ENCODE measurements at places on chromosomes 12 and 14.
A peak's percentile ranks its signal among the peaks of the same experiment; 100 is the strongest.

DNA sequence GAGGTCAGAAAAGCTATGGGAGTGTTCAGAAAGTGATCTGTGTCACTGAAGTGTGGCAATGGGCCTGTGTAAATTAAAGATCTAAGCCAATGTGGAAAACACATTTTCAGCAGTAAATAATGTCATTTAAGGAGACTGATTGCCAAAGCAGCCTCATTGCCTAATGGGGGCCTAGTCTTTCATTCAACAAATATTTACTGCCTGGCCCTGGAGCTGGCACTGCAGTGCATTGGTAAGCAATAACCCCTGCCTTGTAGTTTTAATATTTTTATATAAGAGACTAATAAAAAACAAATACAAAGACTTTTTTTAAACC, 326.6 kb downstream of the BTG1 start:
- DNase-seq, result no peak

DNA sequence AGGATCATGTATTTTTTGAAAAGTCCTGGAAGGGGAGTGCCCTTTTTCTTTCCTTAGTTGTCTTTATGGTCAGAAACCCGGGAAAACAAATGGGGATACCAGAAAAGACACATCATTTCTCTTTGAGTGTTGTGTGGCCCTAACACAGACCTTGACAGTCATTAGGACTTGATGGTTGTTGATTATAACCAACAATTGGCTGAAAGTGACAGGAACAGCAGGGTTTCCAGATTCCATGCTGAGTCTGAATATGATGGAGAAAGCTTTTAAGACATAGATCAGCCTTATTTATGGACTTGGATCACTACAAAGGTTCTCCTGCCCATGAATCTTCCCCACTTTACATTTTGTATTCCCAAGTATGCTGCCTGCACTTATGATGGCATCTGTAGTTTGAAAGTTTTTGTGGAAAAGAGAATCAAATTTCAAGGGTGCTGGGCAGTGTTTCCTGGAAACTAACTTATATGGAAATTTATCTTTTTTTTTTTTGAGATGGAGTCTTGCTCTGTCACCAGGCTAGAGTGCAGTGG, 30.4 kb downstream of the POLR3B start:
- no peak for DNase-seq

DNA sequence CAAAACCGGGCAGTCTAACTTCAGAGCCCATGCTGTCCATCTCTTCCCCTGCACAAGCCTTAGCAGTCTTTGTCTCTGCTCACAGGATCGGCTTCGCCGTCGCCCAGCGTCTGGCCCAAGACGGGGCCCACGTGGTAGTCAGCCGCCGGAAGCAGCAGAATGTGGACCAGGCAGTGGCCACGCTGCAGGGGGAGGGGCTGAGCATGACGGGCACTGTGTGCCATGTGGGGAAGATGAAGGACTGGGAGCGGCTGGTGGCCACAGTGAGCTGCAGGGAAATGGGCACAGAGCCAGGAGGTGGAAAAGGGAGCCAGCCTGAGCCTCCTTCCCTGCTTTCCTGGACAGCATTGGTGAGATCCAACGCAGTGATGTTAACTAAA, 14.2 kb upstream of the CARMIL3 start:
- no peak for DNase-seq

GRCh38 chr14:103875010-103875409, 27.6 kb upstream of the PPP1R13B start:
- DNase-seq, result no peak

DNA sequence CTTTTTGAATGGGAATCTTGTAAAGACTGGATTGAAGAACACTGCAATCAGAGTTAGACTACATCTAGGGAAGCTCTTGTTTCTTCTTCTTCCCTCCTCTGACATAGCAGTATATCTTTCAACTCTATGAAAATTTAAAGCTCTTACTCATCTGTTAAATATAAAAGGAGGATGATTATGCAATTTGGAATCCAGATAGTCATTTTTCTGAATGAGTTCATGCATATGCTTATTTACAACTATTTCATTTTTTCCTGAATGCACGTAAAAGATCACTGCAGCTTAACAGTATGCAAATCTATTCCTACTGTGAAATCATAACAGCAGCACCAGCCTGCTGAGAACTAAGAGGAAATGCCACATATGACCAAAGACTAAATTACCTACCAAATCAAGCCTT, 133.5 kb upstream of the TMCC3 start:
- DNase-seq, result no peak

DNA sequence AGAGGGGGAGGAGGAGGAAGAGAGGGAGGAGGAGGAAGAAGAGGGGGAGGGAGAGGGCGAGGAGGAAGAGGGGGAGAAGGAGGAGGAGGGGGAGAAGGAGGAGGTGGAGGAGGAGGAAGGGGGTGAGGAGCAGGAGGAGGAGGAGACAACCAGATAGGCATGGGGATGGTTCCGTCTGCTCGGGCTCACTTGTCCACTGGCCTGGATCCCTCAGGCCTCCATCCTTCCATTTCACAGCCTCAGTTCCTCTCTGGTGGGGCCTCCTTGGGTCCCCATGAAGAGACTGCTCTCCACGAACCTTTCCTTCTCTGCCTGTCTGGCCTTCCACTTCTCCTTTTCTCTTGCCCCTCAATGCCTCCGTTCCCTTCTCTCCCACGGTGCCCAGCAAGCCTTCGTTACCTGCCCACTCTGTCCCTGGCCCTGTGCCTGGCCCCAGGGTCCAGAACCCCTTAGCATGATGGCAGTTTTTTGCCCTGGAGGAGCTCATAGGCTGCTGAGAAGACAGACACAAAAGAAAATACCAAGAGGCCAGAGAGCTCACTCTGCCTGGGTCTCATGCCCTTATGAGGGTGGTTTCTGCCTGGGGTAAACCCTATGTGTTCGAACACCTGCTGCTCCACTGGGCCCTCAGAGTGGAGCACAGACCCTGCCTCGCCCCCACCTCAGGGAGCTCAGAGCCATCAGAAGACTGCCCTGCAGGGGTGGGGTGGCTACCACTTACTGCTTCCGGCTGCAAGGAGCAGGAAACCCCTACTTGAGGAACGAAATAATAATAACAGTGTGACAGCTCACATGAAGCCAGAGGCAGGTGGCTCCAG, 11.7 kb upstream of the CACNA2D4 start:
- no peak for DNase-seq

GRCh38 chr14:57753821-57754220, 112.1 kb downstream of the SLC35F4 start:
- no peak for DNase-seq

GRCh38 chr14:79084861-79085260, 914.7 kb downstream of the NRXN3 start:
- DNase-seq, result no peak

DNA sequence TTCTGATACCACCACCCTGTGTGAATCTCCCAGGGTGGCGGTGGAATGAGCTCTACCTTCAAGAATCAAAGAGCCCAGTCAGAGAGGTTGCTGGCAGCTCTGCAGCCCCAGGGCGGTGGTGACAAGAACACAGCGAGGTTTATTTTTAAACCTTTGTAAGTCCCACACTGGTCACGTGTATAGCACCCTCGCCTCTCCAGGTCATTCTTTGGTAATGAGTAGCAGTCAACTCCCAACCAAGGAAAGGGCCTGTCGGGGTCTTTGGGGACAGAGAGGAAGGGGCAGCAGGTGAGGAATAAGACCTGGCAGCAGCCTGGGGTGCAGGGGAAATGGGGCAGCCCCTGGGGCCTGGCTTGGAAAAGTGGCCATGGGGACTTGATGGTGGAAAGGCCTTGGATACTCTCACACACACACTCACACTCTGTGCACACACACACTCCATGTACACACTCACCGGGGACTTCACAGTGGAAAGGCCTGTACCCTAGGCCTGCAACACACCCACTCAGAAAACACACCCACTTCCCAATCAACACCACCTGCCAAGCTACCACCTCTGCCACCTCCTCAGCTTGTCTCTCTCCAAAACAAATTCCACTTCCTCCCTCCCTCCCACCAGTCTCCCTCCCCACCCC, 178.6 kb downstream of the DPF3 start:
- no peak for DNase-seq

GRCh38 chr12:130552483-130552996, 163.6 kb downstream of the RIMBP2 start:
- peak; percentile 44 for DNase-seq

DNA sequence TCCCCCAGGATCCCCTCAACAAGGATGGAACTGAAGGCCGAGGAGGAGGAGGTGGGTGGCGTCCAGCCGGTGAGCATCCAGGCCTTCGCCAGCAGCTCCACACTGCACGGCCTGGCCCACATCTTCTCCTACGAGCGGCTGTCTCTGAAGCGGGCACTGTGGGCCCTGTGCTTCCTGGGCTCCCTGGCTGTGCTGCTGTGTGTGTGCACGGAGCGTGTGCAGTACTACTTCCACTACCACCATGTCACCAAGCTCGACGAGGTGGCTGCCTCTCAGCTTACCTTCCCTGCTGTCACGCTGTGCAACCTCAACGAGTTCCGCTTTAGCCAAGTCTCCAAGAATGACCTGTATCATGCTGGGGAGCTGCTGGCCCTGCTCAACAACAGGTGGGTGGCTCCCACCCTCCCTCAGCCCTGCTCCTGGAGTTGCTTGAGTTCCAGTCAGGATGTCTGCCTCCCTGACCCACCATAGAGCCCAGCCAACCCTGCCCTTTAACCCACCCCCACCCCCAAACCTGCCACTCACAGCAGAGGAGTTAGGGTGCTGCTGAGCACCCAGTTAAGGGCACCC, 1.4 kb downstream of the ASIC1 start:
- DNase-seq, result no peak

DNA sequence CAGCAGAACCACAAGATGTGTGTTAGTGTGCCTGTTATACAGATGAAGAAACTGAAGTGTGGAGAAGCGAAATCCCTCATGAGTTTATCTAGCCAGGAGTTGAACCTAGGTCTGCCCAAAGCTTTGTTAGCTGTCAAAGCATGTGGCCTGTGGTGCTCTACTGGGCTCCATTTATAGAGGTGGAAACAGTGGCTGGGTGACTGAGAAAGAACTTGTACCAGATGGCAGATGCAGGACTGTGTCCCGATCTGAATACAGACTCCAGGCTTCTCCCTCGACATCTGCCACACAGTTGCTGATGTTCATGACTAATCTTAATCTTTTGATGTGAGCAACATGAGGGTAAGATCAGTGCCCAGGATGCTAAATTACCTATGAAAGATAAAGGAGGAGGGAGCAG, 89.1 kb downstream of the C12orf75 start:
- no peak for DNase-seq

DNA sequence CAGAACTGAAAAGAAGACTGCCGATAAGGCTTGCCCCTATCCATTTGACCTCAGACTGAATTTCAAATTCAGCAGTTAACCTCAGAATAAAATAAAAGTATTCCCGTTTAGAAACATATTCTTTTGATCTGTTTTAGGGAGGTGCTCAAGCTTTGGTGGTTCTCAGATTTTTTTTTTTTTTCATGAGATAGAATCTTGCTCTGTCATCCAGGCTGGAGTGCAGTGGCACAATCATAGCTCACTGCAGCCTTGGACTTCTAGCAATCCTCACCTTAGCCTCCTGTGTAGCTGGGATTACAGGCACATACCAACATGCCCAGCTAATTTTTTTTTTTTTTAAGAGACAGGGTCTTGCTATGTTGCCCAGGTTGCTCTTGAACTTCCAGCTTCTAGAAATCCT, 15.5 kb downstream of the AEBP2 start:
- no peak for DNase-seq

GRCh38 chr12:95874452-95874851, 15.7 kb downstream of the SNRPF start:
- DNase-seq, result no peak

DNA sequence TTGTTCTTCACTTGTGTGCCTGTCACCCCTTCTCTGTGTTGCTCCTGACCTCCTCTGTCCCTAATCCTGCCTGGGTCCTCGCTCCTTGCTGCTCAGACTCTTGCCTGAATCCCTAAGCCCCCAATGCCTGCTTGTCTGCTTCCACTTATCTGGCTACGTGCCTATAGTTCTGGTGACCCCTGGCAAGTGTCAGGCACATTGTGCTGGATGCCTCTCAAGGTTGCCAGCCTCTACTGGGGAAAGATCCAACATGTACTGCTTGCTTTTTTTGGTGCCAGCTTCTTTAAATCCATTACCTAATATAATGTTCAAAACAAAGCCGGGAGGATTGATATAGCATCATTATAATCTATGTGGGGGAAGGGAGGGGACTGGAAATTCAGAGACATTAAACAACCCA, 448.0 kb upstream of the CCDC196 start:
- no peak for DNase-seq

DNA sequence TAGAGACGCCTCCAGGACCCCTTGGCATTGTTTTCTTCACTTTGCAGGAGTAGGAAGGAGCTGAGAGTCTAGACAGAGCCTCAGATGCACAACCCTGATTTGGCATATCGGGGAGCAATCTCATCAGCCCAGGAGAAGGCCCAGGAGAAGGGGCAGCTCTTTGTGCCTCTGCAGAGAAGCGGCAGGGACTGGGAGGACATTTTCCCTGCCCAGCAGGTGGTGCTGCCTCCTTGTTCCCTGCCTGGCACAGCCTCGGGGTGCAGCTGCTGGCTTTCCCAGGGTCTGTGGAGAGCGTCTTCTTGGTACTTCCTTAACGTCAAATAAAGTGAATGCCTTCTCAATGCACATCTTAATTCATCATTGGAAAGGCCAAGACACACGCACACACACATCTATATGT, 419.5 kb downstream of the TMEM121 start:
- DNase-seq, result no peak

- DNase-seq, result no peak
Measured at GRCh38 chr12:107469011-107469410, 216.6 kb upstream of the PWP1 start.

DNA sequence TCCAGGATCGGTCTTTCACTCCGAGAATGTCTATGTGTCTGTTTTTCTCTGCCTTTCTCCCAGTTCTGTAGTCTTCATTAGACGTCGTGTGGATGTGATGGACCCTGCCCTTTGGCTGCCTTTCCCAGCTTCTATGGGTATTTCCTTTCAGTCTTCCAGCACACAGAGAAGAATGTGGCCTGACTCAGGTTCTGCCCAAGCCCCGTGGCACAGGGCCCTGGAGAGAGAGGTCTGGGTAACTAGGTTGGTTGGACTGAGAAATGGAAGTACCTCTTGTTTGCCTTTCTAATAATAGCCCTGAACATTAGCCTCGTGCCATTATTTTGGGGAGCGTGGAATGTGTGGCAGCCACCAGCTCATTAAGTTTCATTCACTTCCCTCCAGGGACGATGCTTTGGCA, 3.8 kb downstream of the FOXJ2 start:
- no peak for DNase-seq

DNA sequence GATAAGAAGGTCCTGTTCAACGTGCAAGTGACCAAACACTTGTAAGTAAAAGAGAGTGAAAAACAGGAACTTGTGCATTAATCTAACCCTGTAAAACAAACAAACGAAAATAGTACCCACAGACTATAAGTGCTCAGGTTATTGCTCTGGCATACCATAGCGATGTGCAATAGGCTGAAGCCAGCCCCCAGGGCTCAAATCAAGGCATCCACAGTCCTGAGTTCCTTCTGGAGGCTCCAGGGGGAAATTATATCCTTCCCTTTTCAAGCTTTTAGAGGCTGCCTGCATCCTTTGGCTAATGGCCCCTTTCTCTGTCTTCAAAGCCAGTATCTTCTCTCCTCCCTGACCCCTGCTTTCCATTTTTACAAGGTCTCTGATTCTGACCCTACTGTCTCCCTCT, 8.1 kb upstream of the CMAS start:
- no peak for DNase-seq

GRCh38 chr12:12788131-12788530, 2.7 kb downstream of the APOLD1 start:
- no peak for DNase-seq
